ENCODE measurements at places on chromosomes 1 and 21.

- DNase-seq = no peak
Measured at GRCh38 chr1:41637367-41637766, 152.9 kb upstream of the EDN2 start.

DNA sequence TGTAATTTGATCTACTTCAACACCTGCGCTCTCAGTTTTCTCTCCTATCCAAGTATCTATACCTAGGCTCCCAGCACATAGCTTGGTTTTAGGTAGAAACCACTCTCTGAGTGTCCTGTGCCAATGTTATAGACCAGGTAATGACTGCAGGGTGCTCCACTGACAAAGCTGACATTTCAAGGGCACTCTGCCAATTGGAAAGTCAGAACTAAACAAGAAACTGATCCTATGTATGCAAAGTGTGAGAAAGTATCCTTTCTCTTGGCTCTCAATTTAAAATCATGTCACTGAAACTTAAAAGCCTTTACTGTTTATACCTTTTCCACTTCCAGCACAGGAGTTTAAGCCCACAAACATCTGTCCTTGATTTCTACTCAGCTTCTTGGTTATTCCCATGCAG is 45.0 kb upstream of the AIM2 start:
- DNase-seq = no peak

GRCh38 chr1:222310836-222311235 is 237.1 kb downstream of the HHIPL2 start:
- DNase-seq = no peak

GRCh38 chr1:220817907-220818306 is 31.2 kb downstream of the MTARC1 start:
- DNase-seq = no peak

DNA sequence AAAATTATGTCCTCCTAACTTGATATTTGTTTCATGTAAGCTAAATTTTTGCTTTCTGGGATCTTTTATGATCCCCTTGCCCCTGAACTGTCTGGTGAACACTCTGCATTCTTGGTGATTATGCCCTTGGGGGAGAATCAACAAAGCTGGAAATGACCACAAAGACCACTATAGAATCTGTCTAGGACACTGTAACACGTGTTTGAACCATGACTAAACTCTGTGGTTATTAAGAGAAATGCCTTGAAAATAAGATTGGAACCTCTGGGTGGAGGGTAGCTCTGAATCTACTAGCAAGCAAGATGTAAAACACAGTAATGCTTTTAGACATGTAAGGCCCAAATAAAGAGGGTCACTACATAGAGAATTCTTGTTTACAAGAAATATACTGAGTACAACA is 237.5 kb downstream of the HMCN1 start:
- DNase-seq = no peak

- no peak for DNase-seq
Measured at GRCh38 chr1:229478852-229479251, 29.3 kb downstream of the NUP133 start.

DNA sequence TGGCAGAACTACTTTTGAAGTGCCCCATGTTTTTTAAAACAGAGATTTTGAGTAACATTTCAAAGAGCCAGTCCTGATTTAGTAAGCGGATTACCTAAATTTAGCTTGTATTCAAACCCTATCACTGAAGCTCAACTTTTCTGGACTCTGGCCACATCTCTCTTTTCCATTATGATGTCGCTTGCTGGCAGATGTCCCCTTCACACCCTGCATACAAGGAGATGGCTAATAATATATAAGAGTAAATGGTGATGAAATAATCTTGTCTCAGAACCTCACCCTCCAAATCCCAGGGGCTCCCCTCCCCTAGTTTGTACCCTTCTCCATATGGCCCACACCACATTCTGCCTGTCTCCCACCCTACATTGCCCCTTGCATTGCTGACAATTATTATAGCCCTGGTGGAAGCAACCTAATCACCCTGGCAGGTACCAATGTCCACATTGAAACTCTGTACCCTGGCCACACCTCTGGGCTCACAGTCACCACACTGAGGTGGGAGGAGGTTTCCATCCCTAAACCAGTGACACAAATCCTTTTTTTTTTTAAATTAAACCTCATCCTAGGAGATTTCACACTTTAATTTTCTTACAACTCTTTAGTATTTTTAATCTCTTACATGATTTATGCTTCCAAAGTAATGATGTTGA is 106.0 kb upstream of the SYT6 start:
- DNase-seq = no peak

DNA sequence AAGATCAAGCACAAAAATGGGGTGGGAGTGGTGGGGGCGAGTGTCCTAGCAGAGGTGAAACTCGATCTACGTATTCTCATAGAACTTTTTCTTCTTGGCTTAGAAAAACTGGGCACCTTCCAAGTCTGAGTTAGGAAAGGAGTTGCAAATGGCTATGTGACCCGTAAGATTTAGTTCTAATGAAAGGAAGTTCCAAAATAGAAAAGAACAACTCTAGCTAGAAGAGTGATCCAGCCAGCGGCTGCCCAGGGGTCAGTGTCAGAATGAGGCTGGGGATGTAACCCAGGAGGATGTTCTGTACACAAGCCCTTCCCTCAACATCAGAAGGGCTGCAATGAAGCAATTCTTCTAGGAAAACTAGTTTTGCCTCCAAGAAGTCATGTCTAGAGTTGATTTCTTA is 5.2 kb downstream of the MTARC1 start:
- DNase-seq = no peak

DNA sequence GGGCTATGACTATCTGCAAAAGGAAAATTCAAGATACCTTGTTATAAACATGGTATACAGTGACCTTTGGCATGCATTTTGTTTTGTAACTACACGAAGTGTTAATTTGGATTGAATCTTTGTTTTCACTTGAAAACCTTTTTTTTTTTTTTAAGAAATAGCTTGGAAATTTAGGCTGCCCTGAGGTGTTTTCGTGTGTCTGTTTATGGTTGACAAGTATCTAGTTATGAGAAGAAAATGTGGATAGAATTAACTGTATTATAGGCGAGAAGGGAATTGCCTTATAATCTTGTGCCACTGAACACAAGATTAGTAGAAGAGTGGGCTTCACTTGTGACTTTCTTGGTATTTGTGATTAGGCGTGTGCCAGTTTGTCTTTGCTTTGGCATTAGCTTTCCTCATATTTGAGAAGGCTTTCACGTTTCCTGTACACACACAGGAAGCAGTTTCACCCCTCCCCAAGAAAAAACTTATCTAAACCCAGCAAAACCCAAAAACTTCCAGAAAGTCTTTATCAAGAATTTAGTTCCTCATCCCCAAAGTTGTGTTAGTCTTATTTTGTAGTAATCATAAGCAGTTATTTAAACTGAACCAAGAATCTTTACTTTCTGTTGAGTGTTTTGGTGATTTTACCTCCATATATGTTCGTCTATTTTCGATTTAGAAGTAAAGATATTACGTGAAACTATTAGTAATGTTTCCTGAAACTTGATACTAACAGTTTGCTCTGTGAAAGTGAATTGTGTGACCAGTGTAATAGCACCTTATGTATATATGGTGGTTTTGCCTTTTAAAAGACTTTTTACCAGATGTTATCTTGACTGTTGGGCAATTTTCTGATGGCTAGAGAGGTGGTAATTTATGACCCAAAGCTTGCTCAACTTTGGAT is 3.8 kb downstream of the DYRK1A start:
- DNase-seq = no peak

GRCh38 chr1:245124241-245124640 is 30.5 kb upstream of the KIF26B start:
- no peak for DNase-seq

- no peak for DNase-seq
Measured at GRCh38 chr21:42892582-42892930, 553 bp upstream of the NDUFV3 start.

GRCh38 chr21:44749116-44749758 is 37.9 kb upstream of the TSPEAR start:
- DNase-seq = no peak

- no peak for DNase-seq
Measured at GRCh38 chr1:7476861-7477547, 294.1 kb upstream of the VAMP3 start.

DNA sequence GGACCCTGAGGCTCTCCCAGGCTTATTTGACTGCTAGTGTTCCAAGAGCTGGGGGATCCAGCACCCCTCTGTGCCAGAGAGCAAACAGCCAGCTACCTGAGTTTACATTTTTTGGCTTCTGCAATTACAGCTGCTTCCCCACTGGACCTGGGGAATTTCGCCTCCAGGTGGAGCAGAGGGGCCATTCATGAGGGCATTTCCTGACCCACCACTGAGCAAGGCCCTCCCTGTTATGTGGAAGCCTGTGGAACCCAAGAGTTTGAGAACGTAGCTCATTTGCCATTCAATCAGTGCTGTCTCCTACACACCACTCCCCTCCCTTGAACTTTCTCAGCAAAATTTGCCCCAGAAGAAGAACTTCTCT is 42.7 kb upstream of the TMEM51 start:
- DNase-seq = no peak

DNA sequence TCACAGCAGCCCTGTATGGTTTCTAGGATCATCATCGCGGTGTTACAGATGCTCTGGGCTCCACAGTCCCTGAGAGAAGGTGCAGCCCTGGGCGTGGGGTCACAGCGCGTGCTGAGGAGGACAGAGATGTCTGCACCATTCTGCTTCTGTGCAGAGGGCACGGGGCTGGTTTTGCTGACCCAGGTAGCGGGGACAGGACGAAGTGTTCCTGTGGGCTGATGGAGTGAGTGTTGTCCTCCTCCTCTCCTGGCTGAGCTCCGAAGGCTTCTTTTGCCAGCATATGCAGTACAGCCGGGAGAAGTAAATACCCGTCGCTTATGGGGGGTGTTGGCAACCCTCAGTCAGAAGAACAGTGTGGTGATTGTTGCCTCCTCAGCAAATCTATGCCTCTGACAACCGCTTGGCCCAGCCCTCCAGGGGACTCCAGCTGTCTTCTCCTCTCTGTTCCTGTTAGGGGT is 101.5 kb downstream of the DDX20 start:
- DNase-seq = no peak

GRCh38 chr1:230611878-230612235 is 30.4 kb upstream of the COG2 start:
- no peak for DNase-seq

DNA sequence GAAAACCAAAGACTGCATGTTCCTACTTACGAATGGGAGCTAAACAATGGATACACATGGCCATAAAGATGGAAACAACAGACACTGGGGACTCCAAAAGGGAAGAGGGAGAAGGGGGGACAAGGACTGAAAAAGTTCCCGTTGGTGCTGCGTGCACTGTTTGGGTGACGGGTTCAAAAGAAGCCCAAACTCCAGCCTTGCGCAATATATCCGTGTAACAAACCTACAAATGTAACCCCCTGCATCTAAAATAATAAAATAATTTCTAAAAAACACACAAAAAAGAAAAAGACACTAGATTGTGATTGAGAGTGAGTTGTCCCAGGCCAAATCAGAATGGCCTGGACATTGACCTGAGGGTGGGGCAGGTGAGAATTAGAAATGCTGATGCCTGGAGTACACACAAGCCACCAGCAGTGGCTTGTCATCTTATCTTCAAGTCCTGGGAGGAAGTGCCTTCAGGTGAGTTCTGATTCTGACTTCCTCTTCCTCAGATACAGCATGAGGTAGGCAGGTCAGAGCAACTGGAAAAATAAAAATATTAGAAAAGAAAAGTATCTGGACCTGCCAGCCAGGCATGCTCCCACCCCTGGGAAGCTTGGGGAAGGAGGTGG is 54.7 kb downstream of the SPATA46 start:
- DNase-seq = no peak

DNA sequence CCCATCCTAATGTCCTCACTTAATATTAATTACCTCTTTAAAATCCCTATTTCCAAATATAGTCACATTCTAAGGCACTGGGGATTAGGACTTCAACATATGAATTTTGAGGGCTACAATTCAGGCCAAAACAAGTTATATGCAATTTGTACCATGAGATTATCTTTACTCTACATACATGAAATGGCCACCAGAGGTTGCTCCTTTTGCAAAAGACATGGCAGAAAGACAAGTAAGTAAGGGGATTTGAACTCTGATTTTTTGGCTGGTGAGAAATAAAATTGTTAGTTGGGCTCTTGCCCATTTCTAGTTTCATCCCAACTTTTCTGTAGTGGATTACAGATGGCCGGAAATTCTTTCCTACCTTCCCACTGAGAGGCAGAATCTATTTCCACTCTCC is 4.8 kb upstream of the ALG6 start:
- no peak for DNase-seq

DNA sequence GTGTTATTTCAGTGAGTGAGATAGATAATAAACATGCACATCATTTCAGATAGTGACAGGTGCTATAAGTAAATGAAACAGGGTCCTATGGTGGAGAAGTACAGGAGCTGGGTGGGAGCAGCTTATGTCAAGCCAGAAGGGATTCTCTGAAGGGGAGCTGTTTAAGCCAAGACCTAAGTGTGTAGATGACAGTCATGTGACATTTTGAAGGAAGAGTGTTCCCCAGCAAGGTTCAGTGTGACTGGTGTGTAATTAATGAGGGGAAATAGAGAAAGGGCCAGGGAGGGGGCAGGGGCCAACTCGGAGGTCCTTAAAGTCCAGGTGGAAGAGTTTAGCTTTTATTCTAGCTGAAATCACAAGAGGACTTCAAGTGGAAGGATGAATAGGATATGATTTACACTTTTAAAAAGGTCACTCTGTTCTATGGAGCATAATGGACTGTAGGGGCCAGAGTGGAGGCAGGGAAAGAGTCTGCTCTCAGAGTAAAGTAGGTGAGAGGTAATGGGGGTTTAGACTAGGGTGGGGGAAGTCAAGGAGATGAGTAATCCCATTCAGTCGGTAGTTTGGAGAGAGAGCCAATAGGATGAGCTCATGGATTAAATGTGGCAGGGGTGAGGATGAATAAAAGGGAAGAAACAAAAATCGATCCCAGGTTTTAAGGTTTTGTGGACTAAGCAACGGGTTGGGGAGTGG is 243.1 kb downstream of the CACNA1E start:
- no peak for DNase-seq

- no peak for DNase-seq
Measured at GRCh38 chr1:201666645-201667044, 127.7 kb downstream of the NAV1 start.

DNA sequence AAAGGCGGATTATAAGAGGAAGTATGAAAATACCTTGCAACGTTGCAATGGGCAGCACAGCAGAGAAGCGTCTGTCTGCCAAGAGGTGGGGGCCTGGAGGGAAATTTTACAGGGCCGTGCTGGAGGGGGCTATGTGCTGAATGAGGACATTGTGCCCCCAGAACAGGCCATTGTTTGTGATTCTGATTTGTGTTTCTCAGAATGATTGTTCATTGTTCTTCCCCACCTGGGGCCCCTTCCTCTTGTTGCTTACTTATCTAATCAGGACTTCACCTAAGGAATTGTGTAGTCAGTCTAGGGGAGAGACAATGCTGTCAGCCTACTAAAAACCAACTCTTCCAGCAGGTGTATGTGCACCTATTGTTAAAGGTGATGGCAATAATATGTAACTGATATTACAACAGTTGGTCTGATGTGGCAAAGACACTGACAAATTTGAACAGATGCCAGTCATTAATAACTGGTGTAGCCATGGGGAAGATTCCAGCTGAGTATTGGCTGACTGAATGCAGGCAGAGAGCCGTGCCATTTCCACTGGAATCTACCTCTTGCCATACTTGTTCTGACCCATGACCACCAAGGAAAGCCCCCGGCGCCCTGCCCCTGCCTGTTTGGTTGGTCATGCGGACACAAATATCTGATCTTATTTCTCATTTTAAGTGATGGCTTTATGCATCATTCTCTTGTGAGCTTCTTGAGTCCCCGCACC is 45.2 kb upstream of the PSEN2 start:
- no peak for DNase-seq

- DNase-seq = no peak
Measured at GRCh38 chr1:47418681-47419325, 2.7 kb downstream of the FOXE3 start.
